Activated gamma-delta T cell treated with anti-CD3 and anti-CD28 coated beads, Interleukin-2, amount 50 U/mL, for 16 hours (primary cell): ENCODE measurements at places on chromosomes 4 and X.

DNA sequence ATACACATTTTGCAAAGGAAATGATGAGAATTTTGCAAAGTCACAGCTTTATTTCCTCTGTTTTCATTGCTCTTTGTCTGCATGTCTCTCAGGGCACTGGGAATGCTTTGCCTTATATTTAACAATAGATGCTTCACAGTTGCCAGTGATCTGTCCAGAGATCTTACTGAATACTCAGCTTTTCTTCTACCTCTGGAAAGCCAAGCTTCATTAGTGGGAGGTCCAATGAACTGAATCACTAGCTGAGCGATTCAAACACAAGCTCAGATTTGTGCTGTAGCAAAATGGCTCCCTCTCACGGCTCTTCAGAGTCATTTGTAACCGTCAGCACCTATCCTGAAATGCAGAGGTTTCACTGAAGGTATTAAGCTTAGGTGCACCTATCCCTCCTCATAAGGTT lies 138.9 kb downstream of the DCLK2 start:
- no peak for DNase-seq

DNA sequence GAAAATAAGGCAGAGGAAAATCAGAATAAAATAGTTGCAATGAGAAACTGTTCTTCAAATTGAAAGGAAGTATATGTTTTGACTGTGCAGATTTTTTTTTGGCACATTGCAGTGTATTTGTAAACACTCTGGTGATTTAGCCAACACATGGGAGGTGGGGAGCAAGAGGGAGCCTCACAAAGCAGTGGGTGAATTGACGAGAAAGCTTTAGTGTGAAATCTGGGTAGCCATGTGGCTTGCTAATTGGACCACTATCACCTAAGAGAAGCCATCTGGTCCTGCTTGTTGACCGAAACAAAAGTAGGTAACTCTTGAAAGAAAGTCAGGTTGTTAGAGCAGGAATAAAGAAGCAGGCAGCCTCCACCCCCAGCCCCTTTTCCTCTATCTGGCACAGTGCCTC lies 10.4 kb downstream of the CLCN5 start:
- no peak for DNase-seq

DNA sequence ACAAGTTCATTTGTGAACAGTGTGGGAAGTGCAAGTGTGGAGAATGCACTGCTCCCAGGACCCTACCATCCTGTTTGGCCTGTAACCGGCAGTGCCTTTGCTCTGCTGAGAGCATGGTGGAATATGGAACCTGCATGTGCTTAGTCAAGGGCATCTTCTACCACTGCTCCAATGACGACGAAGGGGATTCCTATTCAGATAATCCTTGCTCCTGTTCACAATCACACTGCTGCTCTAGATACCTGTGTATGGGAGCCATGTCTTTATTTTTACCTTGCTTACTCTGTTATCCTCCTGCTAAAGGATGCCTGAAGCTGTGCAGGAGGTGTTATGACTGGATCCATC lies 5.5 kb downstream of the SPRY1 start:
- no peak for DNase-seq

GRCh38 chr4:112082954-112083586 lies 62.2 kb upstream of the FAM241A start:
- no peak for DNase-seq

GRCh38 chr4:102517753-102518152 lies 16.6 kb downstream of the NFKB1 start:
- DNase-seq = no peak

DNA sequence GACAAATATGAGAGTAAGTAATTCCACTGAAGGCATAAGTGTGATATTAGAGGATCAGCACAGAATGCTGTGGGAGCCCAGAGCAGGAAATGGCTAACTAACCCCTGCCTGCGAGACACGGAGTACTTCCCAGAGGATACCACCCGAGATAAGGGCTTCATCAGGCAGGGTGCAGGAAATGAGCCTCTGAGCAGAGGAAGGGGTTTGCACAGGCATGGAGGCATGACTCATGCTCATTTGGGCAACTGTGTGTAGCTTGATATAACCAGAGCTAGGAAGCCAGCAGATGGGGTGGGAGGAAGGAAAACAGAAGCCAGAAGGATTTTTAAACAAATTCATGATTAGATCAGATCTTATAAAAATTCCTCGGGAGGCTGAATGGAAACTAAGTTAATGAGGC lies 70.0 kb upstream of the TSPAN5 start:
- DNase-seq = no peak

DNA sequence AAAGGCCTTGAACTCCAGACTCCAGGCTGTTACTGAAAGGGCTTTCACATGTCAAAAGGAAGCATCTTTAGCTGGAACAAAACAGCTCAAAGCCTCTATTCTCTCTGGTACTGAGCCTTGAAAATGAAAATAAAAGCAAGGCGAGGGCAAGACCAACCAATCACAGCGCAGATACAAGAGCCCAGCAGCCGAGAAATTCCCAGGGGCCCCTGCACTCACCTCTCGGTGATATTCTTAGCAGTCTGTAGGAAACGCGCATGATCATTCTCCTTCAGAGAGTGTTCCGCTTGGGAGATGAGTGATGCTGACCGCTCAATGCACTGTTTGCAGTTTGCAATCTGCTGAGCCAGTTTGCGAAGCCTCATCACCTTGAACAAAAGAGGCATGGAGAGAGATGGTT lies 138.1 kb downstream of the MID1 start:
- DNase-seq = no peak
